ENCODE measurements at places on chromosomes 3 and 15.
A peak's percentile ranks its signal among the peaks of the same experiment; 100 is the strongest.

GRCh38 chr3:78022232-78022631, 982.3 kb downstream of the ROBO2 start:
- no peak for DNase-seq

DNA sequence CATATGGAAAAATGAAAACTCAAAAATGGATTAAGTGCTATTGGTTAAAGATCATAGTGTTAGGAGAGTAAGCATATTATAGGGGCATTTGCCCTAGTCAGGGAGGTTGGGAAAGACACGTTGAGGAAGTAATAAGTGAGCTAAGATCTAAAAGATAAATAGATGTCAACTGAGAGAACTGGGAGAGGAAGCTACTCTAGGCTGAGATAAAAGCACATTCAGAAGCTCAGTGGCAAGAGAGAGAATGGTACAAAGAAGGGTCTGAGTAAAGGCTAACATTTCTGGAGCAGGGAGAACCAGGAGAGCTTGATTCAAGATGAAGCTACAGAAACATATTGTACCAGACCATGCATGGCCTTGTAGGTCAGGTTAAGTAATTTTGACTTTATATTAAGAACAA, 63.9 kb downstream of the TRPC1 start:
- no peak for DNase-seq

- DNase-seq = no peak
Observed at GRCh38 chr3:14256046-14256445, 77.4 kb downstream of the LSM3 start.

DNA sequence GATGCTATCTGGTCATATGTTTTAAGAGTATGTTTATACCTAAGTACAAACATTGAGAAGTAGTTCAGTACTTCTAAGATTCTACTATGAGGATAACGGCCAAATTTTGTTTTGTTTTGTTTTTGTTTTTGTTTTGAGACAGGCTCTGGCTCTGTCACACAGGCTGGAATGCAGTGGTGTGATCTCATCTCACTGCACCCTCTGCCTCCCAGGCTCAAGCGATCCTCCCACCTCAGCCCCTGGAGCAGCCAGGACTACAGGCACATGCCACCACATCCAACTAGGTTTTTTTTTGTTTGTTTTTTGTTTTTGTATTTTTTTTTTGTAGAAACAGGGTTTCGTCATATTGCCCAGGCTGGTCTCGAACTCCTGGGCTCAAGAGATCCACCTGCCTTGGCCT, 47.5 kb upstream of the RPS17 start:
- DNase-seq = no peak

DNA sequence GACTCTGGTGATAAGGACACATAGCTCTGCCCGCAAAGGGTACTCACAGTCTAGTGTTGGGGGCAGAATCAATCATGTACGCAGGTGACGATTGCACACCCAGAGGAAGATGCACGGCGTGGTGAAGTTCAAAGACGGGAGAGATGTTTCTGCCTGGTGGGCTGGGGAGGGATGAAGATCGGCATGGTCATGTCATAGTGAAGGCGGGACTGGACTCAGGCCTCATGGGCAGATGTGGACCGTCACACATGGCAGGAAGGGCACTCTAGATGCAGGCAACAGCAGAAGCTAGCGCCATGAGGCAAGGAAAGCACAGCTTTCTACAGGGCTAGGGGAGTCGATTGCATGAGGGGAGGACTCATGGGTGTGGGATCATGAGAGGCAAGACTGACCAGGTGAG, 240.6 kb downstream of the OPA1 start:
- peak; percentile 7 for DNase-seq

DNA sequence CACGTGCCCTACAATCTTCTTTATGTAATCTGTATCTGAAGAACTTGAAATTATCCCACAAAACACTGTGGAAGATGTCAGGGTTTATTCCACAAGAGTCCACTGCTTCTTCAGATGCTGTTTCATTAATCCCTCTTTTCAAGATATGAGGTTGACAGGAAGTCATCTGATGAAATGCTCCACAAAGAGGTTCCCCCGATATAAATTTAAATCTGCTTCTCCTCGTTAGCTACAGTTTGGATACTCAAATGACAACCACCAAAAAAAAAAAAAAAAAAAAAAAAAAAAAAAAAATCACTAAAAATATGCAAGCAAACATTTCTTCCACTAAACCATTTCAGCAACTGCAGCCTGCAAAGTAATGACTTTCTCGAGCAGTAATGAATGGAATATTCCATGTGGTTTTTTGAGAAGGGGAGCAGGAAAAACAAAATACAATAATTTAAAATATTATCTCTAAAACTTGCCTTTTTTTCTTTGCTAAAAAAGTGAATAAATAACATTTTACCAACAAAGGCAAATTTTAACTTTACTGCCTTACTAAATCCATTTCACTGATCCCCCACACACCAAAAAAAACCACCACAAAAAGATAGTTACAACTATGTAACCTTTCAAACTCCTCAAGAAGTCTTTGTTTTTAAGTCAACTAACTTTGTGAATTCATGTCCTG, 37.8 kb downstream of the DLG1 start:
- no peak for DNase-seq

- no peak for DNase-seq
Observed at GRCh38 chr3:114550165-114550564, 256.3 kb downstream of the TIGIT start.

- peak; percentile 16 for DNase-seq
Observed at GRCh38 chr3:184647405-184647936, 64.4 kb downstream of the MAGEF1 start.

- DNase-seq = no peak
Observed at GRCh38 chr3:94374439-94375161, 311.7 kb downstream of the NSUN3 start.

GRCh38 chr3:114327665-114328064, 33.8 kb downstream of the TIGIT start:
- DNase-seq = no peak

DNA sequence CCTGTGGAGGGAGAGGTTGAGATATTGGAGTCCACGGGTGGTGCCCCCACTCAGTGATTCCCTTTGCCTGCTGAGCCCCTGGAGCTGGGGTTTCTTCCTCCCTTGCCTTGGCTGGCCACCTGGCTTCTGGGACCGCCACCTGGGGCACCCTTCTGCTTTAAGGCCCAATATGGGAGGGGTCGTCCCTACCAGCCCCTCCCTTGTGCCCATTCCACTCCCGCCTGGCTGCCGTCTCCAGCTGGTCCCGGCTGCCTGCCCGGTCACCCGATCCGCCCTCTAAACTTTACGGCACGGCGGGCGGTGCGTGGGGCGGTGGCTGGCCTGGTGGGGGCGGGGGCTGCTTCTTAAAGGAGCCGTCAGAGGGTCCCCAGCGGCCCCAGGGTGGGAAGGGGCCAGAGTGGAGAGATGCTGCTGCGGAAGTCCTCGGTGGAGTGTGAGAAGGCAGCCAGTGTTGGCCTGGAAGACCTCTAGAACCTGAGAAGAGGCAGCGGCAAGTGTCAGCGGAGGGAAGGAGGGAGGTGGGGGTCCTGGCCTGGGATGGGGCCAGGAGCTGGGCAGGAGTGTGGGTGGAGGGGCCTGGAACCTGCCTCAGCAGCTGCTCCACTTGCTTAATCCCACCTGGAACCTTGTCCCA, 1.6 kb upstream of the SEMA3B start:
- peak; percentile 89 for DNase-seq

DNA sequence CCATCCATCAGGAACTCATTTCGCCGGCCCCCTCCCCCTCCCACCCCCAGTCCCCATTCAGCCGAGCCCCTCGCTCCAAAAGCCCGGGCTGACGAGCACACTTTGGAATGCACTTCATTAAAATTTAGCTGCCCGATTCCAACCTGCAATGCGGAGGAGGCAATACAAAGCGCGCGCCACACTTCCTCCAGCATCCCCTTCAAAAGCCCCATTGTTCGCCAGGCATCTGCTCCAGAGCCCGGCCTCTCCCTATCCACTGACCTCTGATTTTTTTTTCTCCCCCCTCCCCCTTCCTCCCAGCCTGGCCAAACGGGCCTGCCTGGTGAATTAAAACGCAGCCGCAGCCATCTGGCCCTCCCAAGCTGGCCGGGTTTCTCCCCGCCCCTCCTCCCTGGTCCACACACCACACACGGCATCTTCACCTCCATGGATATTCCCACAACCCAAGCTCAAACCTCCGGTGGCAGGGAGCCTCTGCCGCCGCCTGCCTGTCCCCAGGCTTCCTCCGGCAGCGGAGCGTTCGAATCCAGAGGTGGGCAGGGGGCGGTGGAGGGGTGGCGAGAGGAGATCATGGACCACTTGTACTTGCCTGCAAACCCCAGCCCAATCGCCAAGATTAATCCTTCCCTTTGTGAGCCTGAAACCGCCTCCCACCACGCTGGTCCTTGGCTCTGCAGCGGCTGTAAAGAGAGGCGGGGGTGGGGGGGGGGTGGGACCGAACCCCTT, 441.3 kb downstream of the MAGI1 start:
- peak; percentile 68 for DNase-seq

GRCh38 chr3:71548705-71549384, 34.7 kb downstream of the FOXP1 start:
- no peak for DNase-seq

DNA sequence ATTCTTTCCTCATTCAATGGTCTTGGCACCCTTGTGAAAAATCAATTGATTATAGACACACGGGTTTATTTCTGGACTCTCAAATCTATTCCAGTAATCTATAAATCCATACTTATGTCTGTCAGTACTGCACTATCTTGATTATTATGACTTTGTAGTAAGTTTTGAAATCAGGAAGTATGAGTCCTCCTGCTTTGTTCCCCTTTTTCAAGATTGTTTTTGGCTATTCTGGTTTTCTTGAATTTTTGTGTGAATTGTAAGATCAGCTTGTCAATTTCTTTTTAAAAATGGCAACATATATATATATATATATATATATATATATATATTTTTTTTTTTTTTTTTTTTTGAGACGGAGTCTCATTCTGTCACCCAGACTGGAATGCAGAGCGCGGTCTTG, 32.3 kb upstream of the CFAP20DC start:
- DNase-seq = no peak

DNA sequence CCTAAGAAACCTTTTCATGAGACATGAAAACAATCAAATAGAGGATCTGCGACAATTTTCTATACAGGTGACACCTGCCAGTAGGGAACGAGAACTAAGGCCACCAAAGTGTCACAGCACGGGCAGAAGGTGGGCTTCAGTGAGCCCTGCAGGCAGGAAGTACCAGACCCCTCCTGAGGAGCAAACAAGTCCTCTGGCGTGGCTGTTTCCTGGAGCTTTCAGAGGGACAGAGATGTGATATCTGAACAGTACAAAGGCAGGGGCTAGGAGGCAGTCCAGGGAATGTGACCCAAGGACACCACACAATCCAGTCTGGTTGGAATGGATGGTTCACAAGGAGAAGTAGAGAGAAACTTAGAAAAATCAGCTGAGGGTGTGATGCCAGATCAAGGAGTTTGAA, 16.8 kb downstream of the POMGNT2 start:
- DNase-seq = no peak

DNA sequence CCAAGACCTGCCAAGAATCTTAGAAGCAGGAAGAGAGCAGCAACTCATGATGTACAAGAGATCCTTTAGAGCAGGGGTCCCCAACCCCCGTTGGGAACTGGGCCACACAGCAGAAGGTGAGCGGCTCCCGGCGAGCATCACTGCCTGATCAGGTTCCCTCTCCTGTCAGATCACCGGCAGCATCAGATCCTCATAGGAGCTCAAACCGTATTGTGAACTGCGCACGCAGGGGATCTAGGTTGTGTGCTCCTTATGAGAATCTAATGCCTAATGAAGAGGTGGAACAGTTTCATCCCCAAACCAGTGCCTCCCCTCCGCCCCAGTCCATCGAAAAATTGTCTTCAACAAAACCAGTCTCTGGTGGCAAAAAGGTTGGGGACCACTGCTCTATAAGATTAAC, 13.8 kb downstream of the SLC41A3 start:
- no peak for DNase-seq

GRCh38 chr3:193805448-193805847, 212.4 kb downstream of the OPA1 start:
- DNase-seq = peak; percentile 84

GRCh38 chr3:183527428-183528379, 27.8 kb downstream of the KLHL6 start:
- DNase-seq = no peak

- no peak for DNase-seq
Observed at GRCh38 chr15:64149424-64149823, 2.1 kb upstream of the SNX22 start.

DNA sequence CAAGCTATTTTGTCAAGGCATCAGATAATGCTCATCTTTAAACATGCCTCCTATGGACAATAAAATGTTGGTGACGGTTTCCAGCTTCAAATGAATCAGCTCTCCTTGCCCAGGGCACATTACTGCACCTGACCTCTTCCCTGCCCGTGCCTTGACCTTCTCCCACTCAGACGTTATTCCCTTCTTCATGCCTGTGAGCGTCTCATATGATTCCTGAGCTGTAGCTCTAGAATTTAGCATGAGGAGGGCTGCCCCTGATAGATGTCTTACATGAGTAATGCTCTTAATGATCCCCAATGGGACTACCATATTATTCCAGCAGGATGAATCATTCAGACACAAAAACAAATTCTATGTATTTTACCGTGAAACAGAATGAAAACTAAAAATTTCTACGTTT, 762.7 kb downstream of the ROBO1 start:
- DNase-seq = no peak

- DNase-seq = no peak
Observed at GRCh38 chr3:180909369-180910127, 2.9 kb upstream of the FXR1 start.

DNA sequence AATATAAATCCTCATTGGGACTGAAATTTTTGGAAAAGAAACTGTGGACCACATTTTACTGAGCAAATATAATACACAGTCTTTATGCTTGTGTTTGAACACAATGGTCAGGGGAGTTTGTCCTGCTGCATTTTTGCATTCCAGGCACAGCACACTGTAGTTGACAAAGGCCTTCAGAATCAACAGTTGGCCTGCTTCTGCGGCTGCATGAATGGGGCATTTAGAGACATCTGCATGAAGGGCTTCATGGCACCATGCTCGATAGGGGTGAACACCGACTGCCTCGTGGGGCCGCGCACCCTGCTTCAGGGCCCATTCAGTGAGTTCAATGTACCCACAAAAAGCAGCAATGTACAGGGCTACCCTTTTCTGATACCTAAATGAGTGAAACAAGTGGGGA, 15.4 kb upstream of the COMMD2 start:
- DNase-seq = no peak

- DNase-seq = no peak
Observed at GRCh38 chr3:197499427-197499826, 56.3 kb downstream of the BDH1 start.

GRCh38 chr3:72006631-72007556, 221.9 kb upstream of the PROK2 start:
- DNase-seq = no peak

DNA sequence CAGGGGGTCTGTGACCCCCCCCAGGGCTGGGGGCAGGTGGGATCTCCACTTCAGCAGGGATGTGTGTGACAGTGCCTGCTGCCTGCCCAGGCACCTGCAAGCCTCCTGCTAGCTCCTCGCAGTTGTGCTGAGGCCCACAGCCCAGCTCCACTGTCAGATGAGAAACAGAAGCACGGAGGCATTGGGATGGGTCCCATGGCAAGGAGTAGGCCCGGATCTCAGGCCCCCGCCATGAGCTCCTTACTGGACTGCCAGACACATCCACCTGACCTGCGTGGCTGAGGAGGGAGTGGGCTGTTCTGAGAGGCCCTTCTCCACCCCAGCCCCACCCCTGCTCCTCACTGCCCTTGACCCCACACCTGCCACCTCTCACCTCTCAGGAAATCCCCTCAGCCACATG, 18.2 kb upstream of the SKOR1 start:
- peak; percentile 10 for DNase-seq

- no peak for DNase-seq
Observed at GRCh38 chr15:80441041-80441440, 36.9 kb downstream of the ARNT2 start.

All from right hindlimb (tissue), 1 donor.